ENCODE measurements at places on chromosomes 4 and X.

- DNase-seq: no peak
These were observed 10.9 kb upstream of the GRPR start for GRCh38 chrX:16112428-16112827.

DNA sequence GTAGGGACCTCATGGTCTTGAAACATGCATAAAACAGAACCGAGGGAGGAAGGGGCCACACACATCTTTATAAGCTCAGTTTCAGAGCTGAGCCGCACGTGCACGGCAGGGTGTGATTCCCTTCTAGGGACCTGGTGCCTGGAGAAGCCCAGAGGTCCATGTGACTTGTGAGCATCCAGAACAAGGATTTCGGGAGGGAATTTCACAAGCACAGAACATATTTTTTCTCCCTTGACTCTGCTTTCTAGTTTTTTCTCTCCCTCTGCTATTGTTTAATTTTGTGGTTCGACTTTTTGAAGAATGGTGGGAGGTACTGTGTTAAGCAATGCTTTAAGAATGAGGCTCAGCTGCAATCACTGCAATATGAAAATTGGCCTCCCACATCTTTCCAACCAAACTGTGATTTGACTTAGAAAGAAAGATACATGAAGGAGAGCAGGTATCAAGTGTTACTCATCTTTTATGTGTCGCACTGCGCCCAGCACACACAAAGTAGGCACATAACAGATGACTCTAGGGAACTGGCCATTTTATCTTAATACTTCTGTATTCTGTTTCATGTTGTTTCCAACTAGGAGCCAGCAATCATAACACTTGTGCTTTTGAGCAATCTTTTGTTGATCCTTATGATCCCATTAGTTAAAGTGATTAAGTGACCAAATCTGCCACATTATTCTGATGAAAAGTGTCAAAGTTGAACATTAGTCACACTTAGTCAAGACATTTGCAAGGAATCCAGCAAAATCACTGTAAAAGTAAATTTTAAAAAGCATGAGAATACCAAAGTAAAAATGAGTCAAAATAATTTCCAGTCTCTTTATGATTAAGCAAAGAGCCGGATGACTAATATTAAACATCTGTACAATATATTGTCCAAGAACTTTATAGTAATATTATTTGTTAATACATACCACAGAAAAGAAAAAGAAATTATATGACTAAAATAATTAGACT lies 86.4 kb downstream of the SHISA3 start:
- DNase-seq: no peak

DNA sequence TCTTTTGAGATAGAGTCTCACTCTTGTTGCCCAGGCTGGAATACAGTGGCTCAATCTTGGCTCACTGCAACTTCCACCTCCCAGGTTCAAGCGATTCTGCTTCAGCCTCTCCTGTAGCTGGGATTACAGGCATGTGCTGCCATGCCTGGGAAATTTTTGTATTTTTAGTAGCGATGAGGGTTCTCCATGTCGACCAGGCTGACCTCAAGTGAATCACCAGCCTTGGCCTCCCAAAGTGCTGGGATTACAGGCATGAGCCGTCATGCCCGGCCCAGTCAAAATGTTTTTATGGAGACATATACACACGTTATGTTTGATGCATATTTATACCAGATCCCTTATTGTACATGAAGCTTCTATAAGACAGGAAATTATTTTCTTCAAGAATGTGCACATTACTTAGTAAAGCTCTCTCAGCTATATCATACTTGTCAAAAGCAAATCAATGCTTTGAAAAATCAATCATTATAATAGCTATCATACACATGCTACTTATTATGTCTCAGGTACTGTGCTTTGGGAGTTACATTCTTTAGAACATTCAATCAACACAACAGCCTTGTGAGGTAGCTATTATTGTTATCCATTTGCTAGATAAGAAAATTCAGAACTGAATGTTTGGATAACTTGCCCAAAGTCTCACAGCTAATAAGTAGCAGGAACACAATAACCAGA lies 269.2 kb downstream of the FSTL5 start:
- no peak for DNase-seq

DNA sequence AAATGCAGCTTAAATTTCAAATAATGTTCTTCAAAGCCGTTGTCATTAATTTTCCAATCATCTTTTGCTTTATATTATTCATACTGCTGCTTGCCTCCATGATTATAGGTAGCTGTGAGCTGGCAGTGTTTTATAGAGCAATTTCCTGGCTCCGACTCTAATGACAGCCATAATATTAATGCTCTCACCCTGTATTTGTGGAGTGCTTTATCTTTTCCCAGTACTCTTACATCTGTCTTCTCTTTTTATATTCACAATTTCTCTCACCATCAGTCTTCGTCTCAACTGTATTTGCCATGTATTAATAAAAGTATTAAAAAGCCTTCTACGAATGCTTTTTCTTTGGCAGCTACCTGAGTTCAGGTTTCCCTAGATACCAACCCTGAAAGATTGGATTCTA lies 21.0 kb downstream of the ATXN3L start:
- no peak for DNase-seq

DNA sequence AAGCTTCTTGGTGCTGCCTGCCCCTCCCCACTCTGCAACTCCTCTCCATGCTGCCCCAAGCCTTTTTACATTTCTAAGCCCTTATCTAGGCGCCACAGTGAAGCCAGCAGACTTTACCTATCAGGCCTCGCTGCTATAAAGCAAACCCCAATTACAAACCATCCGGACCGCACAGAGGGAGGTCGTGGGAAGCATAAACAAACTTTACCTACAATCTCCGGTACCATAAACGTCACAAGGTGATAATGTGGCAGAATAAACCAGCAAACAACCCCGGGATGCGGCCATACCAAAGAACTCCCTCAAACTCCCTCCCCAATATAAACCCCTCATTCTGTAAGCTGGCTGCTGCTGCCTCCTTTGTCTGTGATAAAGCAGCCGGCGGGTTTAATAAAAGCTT lies 54.0 kb upstream of the ZCCHC13 start:
- no peak for DNase-seq

GRCh38 chr4:160570271-160570670 lies 1467.4 kb downstream of the RAPGEF2 start:
- no peak for DNase-seq

- no peak for DNase-seq
These were observed 95.6 kb upstream of the SLC4A4 start for GRCh38 chr4:71243091-71243833.

GRCh38 chrX:63402106-63402505 lies 51.0 kb upstream of the SPIN4 start:
- DNase-seq: no peak

GRCh38 chr4:182724414-182724813 lies 192.8 kb downstream of the DCTD start:
- no peak for DNase-seq

DNA sequence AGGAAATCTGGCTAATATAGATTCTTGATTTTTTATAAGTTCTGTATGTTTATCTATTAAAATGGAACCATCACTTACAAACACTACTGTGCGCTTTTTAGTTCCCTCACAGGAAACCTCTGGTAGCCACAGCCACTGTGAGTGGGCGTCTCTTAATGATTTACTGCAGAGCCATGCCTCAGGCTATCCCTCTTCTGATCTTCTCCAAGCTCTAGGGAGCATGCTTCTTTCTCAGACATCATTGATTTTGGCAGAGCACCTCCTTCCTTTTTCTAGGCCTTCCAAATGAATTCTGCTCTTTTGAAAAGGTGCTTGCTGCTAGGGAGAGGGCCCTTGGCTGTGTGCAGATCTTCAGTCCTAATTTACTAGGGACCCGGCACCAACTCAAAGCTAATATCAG lies 61.1 kb upstream of the STS start:
- no peak for DNase-seq

DNA sequence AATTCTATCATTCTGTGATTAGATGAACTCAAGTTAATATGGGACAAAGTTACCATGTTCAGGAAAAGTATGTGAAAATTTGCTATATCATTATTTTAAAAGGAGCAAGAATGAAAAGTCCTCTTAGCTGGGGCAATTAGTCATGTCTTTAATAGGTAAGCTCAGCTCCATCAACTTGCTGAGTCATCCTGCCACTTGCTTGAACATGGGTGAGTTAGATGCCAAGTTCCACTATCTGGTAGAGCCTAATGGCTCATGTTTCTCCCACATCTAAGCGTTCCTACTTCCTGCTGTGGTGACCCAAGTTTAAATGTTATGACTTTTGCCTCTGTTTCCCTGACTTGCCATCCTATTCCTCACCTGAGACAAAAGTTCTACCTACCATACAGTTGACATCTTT lies 276.8 kb downstream of the ZNF674 start:
- no peak for DNase-seq

GRCh38 chrX:106286053-106286650 lies 118.0 kb downstream of the PWWP3B start:
- no peak for DNase-seq

GRCh38 chr4:151548708-151549107 lies 139.7 kb downstream of the FHIP1A start:
- DNase-seq: no peak

- no peak for DNase-seq
These were observed 54.5 kb downstream of the FHDC1 start for GRCh38 chr4:152990471-152991131.

DNA sequence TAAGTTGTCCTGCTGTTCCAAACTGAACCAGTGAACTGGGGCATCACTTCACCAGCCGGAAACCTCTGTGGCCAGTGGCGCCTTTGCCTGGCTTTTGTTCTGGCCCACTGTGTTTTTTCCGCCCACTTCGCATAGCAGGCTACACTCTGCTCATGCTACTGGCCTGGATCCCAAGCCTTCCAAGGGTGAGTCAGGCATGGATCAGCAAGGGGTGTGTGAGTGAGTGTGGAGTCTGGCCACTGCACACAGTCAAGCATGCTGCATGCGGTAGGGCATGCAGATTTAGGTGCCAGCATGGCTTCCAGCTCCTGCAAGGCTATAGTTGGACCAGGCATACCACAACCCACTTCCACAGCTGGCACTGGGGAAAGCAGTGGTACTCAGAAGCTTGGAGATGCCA lies 1967.9 kb downstream of the C4orf33 start:
- DNase-seq: no peak

GRCh38 chr4:159229164-159229563 lies 126.3 kb downstream of the RAPGEF2 start:
- no peak for DNase-seq

DNA sequence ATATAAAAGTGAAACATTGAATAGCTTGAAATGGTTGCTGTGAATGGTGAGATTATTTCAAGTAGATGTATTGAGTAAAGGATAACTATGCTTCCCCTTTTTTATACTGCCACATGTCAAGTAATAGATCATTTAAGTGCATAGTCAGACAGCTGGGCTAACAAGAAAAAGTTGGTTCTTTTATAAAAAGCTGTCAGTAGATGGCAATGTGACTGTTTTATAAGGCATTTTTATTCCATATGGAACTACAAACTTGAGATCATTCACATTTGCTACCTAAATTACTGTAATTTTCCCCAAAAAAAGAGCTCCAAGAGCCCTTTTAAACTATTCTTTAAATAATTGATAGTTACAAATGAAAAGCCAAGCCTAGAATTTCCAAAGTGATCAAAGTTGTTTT lies 831.0 kb downstream of the C4orf33 start:
- DNase-seq: no peak
